ENCODE measurements at places on chromosomes 5 and 9. TPM values are rescaled to one million over a fixed set of nuclear protein-coding genes. Genes with fewer than 3 reads are reported as not detected.

Gene IL5
- polyA plus RNA-seq, result 0.62 TPM

Gene PCDHB7
- 5.4 TPM for polyA plus RNA-seq

Gene PTPN3
- 48.5 TPM for polyA plus RNA-seq

Gene SPINK7
- not detected for polyA plus RNA-seq

Gene KCNN2
- polyA plus RNA-seq, result 7.6 TPM

Gene PRRT1B
- polyA plus RNA-seq, result 1.3 TPM

Gene OBP2A
- polyA plus RNA-seq, result 0.21 TPM

Gene GRIA1
- polyA plus RNA-seq, result 5.8 TPM
